ENCODE measurements at places on chromosomes 3 and 15.
A peak's percentile ranks its signal among the peaks of the same experiment; 100 is the strongest.

DNA sequence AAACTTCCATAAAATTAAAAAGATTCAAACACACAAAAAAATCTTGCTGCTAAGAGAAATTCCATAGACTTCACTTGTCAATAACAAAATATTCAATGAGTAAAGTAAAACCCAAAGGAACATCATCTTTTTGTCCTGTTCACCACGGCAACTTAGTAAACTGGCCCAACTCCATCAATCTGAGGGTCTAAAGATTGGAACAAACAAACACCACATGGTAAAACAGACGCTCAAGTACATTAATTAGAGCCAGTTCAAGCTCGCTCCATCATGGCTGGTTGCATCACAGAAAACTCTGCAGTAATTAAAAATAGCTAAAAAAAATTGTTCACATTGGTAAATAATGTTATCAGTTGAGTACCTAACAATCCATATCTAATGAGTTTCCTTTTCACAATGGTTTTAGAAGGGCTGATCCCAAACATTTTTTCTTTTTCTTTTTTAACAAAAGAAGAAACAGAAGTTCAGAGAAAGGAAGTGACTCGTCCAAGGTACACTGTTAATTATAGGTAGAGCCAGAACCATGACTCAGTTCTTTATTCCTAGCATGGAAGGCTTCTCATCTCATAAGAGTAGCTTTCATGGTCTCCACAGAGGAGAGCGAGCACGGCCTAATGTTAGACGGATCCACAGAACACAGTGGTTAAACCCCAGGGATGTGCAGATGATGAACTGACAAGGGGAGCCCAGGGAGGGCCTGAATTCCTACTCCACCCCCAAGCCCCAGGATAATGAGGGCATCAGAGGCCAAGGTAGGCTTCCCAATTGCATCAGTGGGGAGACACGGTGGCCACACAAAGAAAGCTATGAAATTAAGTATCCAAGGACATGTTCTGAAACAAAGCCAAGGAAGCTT, 79.2 kb upstream of the ARHGEF3 start:
- peak; percentile 23 for ATAC-seq

- ATAC-seq, result no peak
These were observed 14.0 kb downstream of the C3orf22 start for GRCh38 chr3:126544596-126545281.

GRCh38 chr3:44359146-44359751, 20.7 kb downstream of the TCAIM start:
- ATAC-seq, result no peak

DNA sequence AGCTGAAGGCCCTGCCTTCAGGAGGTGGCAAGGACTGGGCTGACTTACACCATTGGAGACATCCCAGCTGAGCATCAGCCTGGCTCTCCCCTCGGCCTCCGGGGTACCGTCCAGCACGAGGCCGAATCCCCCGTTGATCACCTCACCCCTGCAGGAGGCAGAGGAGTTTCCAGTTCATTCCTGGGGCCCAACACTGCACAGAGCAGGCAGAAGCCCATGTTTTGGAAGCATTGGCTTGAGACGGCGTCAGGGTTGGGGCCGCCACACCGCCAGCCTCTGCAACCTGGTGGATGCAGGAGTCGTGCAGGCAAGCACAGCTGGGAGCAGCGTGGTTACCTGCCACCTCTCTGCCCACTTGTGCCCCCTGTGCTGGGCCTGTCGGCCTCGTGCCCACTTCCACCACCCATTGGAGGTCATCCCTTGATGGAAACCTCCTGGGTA, 7.7 kb upstream of the ZXDC start:
- ATAC-seq, result no peak

- ATAC-seq, result no peak
These were observed 136.6 kb downstream of the TMCC1 start for GRCh38 chr3:129756871-129757270.

DNA sequence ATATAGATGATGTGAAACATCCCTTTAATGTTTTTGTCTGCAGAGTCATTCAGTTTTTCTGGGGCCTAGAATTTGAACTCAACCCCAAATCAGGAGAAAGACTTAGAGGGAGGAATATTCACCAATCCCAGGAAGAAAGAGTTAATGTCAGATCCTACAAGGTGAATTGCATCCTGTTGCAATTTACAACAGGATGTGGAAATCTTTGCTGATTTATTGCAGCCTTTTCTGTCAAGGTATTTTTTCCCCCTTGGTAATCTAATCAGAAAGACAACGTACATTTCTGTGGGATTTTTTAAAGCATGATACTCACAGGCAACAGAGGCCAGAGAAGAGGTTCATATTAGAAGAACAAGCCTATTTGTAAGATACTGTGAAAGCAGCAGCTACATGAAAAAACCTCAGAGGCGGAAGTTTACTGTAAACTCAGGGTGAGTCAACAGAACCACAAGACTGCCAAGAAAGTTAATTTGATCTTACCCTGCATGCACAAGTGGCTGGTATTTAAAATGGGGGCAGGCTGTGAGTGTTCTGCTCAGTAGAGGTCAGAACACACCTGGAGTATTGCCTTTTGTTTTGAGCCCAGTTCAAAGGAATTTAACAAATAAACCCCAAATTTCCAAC, 531.9 kb downstream of the AGBL1 start:
- ATAC-seq, result peak; percentile 80

- no peak for ATAC-seq
These were observed 705 bp downstream of the DLL4 start for GRCh38 chr15:40929660-40930429.

DNA sequence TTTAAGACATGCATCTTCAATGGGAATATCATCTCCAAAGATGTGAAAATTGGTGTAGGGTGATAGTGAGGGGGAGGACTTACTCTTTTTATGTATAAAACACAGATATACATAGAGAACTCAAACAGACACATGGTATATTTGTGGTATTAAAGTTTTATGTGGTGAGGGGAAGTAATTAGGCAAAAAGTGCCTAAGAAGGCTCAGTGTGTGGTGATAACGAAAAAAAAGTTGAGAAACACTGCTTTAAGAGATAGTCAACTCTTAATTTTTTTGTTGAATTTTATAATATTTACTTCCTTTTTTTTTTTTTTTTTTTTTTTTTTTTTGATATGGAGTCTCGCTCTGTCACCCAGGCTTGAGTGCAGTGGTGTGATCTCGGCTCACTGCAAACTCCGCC, 174.2 kb upstream of the FRMD4B start:
- ATAC-seq, result no peak

- no peak for ATAC-seq
These were observed 109.6 kb upstream of the FXR1 start for GRCh38 chr3:180802837-180803236.

DNA sequence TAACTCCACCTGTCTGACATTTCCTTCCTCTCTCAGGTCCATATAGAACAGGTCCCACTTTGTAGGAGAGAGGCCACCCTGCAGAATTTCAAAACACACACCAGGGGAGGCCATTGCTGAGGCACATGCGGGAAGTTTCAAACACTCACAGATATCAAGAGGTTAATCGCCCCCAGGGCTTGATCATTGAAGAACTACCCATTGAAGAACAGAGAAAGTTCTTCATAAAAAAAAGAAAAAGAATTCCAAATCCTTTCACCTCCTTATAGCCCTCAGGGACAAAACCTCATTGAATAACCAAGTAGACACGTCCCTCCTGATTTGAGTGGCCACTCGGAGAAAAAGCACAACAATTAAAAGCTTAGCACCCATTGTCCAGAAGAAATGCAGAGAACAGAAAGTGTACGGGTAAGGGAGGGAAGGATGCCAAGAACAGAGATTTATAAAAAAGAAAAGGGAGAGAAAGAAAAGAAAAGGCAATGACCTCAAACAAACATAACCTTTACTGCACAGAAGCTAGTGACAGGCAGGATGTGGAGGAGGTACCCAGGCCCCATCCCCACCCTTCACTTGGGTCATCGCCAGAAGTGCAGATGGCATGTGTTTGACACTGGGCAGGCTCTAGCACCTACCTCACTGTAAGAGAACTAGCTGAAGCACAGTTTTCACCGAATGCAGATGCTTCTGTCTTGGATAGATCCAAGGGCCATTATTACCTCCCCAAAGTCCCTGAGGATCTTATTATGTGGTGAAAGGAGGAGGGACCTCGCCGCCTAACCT, 112.3 kb upstream of the HES1 start:
- ATAC-seq, result no peak

GRCh38 chr15:50210462-50211157, 28.6 kb downstream of the SLC27A2 start:
- ATAC-seq, result no peak

GRCh38 chr3:18393906-18394305, 31.2 kb downstream of the SATB1 start:
- no peak for ATAC-seq

DNA sequence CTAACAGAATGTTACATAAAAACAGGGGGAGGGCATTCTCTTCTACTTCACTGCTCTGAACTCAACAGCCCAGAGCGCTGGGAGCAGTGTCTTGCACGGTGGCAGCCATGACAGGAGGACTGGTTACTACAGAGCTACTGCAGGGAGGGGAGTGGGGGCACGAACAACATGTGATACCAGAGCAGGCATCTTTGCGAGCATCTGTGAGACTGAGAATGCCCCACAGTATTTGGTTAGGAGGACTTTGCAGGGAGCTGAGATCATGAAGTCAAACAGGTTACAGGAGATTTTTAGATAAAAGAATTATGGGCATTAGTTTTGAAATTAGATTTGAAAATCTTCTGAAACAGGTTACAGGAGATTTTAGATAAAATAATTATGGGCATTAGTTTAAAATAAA, 58.8 kb upstream of the GOLGA8B start:
- ATAC-seq, result no peak

DNA sequence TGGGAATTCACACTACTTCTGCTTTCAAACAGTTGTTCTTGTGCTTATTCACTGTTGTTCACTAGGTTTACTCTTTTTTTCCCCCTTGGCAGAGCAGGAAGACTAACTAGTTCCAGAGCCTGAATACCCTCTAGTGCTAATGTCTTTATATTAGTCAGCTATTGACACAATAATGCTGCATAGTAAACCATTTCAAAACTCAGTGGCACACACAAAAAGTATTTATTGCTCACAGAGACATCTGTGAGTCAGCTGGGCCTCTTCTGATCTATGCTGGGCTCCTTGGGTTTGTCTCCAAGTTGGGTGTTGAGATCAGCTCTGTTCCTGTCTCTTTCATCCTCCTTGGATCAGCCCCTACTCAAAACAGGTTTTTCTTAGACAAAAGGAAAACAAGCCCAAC, 51.1 kb downstream of the RSRC1 start:
- no peak for ATAC-seq
